ENCODE measurements at places on chromosomes 3 and 15.

GRCh38 chr3:16300881-16301359 is 35.9 kb downstream of the OXNAD1 start:
- no peak for DNase-seq

- no peak for DNase-seq
Measured at GRCh38 chr3:18670759-18671158, 245.6 kb upstream of the SATB1 start.

DNA sequence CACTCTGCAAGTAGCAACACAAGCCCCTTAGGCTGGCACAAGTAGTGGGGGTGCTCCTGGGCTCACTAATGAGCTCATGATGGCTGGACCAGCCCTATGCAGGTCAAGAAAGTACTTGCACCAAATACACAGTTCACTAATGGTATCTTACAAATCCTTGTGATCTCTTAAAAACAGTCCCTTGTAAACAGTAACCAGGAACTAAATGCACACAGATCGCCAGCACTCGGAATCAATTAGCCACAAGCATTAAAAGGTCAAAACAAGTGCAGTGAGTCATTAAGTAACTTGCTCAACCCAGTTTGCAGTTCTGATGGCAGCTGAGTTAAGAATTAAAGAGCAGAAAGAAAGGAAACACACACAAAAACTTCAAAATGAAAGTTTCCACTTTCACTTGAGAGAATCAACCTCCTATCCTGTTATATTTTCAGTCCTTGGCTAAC is 43.2 kb downstream of the ARHGEF3 start:
- DNase-seq, result no peak

GRCh38 chr15:101027273-101027901 is 108.2 kb downstream of the LRRK1 start:
- DNase-seq, result no peak

GRCh38 chr3:10280571-10280970 is 12.2 kb downstream of the GHRL start:
- DNase-seq, result no peak

GRCh38 chr3:125067225-125067624 is 11.4 kb upstream of the HEG1 start:
- no peak for DNase-seq

DNA sequence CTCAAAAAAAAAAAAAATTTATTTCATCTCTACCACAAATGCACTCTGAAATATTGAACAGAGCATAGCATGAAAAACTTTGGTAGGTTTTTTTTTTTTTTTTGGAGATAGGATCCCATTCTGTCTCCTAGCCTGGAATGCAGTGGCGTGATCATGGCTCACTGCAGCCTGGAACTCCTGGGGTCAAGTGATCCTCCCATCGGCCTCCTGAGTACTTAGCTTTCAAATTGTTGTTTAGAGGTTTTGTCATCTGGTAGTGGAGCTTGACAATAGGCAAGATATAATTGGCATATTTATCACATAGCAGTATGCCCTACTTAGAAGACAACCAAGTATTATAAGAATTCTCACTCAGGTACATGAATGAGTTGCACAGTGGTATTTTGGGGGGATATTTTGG is 234.2 kb upstream of the ST8SIA2 start:
- DNase-seq, result no peak

- DNase-seq, result peak; percentile 41
Measured at GRCh38 chr15:50906954-50907600, 1.4 kb upstream of the AP4E1 start.

DNA sequence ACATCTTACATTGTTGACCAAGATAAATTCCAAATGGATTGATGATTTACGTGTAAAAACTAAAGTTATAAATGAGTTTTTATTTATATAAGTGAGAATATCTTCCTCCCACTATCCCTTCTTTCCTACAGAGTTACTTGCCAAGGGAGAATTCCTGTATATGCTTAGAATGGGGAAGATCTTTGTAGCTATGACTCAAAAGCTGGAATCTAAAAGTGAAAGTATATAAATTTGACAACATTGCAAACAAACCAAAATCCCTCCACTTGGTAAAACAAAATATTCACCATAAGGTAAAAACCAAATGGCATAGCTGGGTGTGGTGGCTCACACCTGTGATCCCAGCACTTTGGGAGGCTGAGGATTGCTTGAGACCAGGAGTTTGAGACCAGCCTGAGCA is 52.7 kb upstream of the GCNT3 start:
- no peak for DNase-seq

- no peak for DNase-seq
Measured at GRCh38 chr15:97096303-97096835, 765.9 kb downstream of the NR2F2 start.

GRCh38 chr3:156802821-156803606 is 23.1 kb upstream of the LEKR1 start:
- no peak for DNase-seq

GRCh38 chr3:81851176-81851575 is 89.7 kb upstream of the GBE1 start:
- DNase-seq, result no peak

GRCh38 chr15:74795966-74796625 is 14.2 kb downstream of the CSK start:
- no peak for DNase-seq
